ENCODE measurements at places on chromosomes 1 and 21.

DNA sequence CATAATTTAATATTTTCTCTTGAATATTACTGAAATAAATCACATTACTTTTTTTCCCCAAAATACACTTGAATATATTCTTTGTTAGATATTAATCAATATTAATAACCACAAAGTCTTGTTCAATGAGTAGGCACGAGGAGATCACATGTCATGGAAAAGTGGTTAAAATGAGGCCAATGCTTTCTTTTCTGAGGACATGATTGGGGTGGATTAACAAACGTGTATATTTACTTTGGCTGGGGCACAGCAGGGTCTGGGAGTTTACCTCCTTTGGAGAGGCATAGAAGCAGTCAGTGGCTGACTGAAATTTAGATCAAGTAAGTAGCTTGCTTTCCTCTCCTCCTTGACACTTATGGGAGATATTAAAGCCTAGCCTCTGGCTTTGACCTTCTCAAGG, 664.3 kb upstream of the B3GALT2 start:
- ATAC-seq: no peak

GRCh38 chr1:19412654-19413053, 72.7 kb downstream of the CAPZB start:
- ATAC-seq: no peak

- peak; percentile 79 for ATAC-seq
Observed at GRCh38 chr1:58922302-58923089, 138.6 kb upstream of the JUN start.

GRCh38 chr1:244354810-244355278, 96.9 kb downstream of the ADSS2 start:
- no peak for ATAC-seq

- ATAC-seq: no peak
Observed at GRCh38 chr1:192367436-192367835, 50.6 kb downstream of the RGS21 start.

Measured in SK-N-SH treated with all-trans-retinoic acid at 6 μM for 48 hours (cell line).